ENCODE measurements at places on chromosomes 11 and 22.

- DNase-seq: no peak
Observed at GRCh38 chr11:128146926-128147605, 440.3 kb downstream of the ETS1 start.

DNA sequence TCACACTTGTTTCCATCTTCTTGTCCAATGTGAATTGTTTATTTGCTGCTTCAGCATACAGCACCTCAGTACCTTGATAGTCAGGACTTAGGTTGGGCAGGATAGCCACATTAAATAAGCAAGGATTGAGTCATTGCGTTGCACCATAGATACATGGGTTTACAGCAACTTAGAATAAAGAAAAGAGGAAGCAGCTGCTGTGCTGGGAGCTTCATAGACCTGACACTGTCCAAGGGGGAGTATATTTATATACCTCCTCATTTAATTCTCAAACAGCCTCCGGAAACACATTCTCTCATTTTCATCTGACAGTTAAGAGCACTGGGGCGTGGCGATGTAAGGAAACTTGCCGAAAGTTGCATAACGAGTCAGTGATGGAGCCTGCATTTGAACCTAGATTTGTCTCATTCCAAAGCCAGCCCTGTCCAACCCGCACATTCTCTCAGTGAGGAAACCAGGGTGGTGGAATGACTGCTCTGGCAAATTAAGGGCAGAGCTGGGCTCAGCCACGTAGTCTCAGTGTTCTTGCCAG, 42.2 kb downstream of the UBASH3B start:
- no peak for DNase-seq

DNA sequence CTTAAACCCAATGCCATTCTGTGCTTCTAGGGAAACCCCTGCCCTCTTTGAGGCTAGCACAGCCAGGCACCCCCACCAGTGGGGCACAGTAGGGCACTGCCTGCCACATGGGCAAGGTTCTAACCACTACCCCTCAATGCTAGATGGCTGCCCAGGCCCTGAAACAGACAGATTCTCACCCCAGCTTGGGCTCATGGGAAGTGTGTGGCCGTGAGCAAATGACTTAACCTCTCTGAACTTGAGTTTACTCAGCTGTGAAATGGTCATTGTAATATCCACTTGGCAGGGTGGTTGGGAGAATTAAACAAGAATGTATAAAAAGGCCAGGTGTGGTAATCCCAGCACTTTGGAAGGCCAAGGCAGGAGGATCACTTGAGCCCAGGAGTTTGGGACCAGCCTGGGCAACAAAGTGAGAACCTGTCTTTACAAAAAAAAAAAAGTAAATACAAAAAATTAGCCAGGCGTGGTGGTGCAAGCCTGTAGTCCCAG, 22.4 kb downstream of the C22orf23 start:
- no peak for DNase-seq

- no peak for DNase-seq
Observed at GRCh38 chr11:44028816-44029506, 18.8 kb upstream of the ACCSL start.

GRCh38 chr22:35209203-35209602, 48.1 kb upstream of the HMGXB4 start:
- DNase-seq: no peak

DNA sequence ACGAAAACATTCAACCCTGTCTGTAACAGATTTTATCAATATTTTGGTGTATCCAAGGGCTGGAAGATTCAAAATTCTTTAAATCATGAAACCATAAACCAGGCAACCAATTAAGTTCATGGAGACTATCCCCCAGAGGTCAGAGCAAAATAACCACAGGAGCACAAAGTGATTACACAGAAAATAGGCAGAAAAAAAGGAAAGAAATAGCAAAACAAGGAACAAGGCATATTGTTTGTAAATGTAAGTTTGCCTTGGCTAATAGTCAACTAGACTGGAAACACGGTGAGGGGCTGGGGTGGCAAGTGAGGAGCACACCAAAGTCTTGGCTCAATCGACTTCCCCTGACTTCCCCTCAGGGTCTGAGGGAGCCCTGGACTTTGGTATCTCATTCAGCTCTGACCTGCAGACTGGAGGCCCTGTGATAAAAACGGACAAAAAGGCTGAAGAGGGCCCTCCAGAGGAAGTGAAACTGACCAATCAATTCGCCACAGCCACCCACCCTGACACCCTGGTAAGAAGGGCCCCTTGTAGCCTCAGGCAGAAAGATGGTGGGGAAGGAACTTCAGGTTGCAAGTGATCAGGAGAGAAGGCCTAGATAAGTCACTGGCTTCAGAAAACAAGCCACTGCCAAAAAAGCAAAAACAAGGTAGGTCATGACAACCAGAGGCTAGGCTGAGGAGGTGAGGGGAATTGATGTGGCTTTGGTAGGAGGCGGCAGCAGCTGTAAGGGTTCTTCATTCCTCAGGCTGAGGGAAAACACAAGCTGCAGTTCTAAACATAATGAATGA, 1.8 kb downstream of the SIK3 start:
- no peak for DNase-seq

GRCh38 chr22:40240686-40241085, 63.0 kb downstream of the TNRC6B start:
- no peak for DNase-seq

GRCh38 chr11:20881328-20882079, 212.1 kb downstream of the NELL1 start:
- no peak for DNase-seq

DNA sequence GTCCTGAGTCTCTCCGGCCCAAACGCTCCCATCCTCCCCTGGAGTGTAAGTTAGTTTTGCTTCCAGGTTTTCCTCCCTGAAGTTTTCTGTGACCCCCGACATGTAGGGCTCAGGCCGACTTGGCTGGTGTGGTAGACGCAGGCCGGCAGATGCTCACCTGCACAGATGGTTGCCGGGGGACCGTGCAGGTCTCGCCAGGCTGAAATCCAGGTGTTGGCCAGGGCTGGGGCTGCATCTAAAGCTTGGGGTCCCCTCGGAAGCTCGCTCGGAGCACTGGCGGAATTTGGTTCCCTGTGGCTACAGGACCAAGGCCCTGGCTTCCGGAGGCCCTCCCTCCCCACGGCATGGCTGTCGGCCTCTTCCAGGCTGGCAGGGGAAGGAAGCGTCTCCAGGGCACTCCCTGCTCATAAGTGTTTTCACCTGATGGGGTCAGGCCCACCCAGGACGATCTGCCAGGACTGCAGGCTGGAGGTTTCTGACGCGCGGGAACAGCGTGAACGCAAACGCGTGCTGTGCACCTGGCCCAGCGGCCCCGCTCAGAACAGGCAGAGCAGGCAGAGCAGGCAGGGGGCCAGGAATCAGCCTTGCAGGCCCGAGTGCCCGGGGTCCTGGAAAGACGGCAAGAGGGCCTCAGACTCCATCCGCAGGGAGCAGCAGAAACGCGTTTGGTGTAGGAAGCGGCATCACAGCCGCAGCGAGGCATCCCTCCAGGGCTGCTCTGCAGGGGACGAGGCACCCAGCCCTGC, 258.2 kb downstream of the BRD1 start:
- no peak for DNase-seq

- no peak for DNase-seq
Observed at GRCh38 chr11:65850217-65851082, 7.5 kb downstream of the CFL1 start.

DNA sequence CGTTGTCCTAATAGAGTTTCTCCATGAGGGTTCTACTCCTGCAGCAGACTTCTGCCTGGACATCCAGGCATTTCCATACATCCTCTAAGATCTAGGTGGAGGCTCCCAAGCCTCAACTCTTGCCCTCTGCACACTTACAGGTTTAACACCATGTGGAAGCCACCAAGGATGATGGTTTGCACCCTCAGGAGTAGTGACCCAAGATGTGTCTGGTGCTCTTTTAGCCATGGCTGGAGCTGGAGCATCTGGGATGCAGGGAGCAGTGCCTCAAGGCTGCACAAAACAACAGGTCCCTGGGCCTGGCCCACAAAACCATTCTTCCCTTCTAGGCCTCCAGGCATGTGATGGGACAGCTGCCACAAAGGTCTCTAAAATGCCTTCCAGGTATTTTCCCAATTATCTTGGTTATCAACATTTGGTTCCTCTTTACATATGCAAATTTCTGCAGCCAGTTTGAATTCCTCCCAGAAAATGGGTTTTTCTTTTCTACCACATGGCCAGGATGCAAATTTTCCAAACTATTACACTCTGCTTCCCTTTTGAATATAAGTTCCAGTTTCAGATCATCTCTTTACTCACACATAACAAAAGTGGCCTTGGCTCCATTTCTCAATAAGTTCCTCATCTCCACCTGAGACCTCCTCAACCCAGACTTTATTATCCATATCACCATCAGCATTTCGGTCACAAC, 69.5 kb upstream of the GNAZ start:
- DNase-seq: no peak

- no peak for DNase-seq
Observed at GRCh38 chr11:63553759-63554158, 9.4 kb downstream of the PLAAT2 start.

- DNase-seq: no peak
Observed at GRCh38 chr11:24683583-24683982, 186.7 kb downstream of the LUZP2 start.

DNA sequence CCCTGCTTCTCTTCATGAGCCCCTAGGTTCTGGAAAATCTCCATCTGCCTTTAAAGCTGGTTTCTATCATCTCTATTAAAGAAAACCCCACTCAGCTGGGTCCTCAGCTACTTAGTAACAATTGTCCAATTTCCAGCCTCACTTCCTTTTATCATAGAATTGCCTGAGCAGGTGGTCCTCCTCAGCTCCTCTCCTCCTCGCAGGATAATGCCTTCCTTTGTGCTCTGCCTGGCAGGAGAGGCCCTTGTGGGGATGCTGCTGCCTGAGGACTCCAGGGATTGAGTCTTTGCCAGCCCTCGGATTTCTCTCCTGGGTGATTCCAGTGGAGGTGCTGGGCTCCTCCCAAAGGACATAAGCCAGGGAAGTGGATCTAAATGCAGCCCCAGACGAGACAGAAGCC, 448.3 kb downstream of the INSC start:
- DNase-seq: no peak

GRCh38 chr22:27866135-27867084, 52.6 kb downstream of the PITPNB start:
- peak; percentile 57 for DNase-seq

DNA sequence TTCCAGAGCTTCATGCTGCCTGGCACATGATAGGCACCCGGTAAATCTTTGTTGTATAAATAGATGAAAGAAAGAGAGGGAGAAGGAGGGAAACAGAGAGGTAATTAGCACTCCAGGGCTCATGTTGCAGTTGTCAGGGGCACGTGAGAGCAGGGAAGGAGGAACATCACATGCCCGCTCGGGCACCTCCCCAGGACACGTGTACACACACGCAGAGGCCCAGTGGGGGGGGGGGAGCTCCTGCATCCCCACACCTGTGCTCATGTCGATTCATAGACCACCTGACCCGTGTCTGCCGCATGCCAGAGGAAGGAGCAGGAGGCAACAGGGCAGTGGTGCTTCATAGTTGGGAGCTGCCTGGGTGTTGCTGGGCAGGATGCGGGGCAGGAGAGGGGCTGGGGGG, 37.1 kb upstream of the NNMT start:
- DNase-seq: peak; percentile 38

DNA sequence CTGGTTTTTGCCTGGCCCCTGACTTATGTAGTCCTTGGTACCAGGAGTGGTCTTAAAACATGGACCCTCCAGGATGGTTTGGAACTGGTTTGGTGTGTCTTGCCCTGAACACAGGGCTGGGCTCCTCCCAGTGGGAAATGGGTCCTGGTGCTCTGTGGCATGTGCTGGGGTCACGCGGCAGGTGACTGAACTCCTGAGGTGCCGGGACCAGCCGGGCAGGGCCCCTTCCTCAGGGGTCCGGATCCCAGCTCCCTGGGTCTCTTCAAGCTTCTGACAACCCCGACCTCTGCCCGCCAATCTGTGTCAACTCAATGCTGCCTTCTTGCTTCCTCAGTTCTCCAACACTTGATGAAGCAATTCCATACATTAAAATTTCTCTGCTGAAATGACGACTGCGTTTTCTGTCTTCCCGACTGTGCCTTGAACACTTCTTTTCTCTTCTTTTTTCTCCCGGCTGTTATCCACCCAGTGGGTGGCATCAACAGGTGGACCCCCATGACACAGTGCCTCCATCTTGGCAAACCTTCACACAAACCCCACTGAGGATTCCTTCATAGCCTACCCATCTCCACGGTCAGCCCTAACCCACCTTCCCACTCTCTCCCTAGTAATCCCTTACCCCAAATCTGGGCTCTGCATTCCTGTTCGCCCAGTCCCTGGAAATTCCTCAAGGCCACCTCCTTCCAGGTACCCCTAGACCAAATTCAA, 4.4 kb downstream of the IFT27 start:
- DNase-seq: no peak

DNA sequence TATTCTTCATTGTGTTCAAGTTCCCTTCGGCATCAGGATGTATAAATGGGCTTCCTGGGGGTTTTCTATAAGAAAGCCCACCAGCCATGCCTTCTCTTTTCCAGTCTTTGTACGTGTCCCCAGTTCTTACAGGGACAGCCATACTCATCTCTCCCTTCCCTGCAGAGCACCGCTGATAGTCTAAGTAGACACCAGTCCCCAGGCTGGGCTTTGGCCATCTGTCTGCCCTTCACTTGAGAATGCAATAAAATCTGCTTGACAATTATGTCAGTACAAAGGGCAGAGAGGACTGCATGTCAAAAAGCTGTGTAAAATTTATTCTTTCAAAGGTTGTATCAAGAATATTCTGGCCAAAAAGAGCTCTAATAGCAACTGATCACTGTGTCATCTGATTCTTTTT, 27.3 kb downstream of the NTM start:
- no peak for DNase-seq

GRCh38 chr11:129374993-129375750, 476 bp upstream of the BARX2 start:
- DNase-seq: no peak

GRCh38 chr11:104096900-104097299, 60.5 kb downstream of the DDI1 start:
- no peak for DNase-seq

DNA sequence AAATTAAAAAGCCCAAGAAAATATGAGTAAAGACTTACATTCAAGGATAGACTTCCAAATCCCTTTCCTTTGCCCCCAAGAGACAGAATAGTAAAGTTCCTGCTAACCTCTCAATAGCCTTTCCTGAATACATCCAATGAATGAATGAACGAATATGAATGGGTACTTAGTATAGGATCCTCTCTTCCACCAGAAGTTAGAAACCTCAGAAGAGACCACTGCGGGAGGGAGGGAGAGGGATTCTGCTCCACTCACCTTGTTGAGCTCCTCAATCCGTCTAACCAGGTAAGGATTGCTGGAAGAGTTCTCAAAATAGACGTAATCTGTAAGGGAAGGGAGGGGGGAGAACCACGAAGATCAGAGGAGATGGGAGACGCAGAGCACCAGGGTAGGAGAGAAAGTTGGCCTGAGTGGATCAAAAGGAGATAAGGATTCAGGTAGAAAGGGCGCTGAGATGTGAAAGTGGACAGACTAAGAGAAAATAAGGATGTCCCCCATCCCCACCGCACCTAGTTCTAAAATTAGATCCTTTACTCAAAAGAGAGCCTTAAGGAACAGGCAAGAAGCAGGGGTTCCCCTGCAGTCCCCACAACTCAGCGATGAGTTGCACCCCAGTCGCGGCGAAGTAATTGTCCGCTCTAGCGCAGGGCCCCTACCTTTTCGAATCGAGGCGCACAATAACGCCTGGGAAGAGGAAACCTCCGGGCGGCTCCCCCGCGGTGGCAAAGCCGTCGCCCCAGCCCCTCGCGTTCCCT, 1.1 kb downstream of the MTA2 start:
- no peak for DNase-seq

GRCh38 chr22:19361501-19362103, 69.9 kb downstream of the HIRA start:
- no peak for DNase-seq

Measured in heart right ventricle (tissue), 16 donors.